ENCODE measurements at places on chromosomes 6 and 20.

DNA sequence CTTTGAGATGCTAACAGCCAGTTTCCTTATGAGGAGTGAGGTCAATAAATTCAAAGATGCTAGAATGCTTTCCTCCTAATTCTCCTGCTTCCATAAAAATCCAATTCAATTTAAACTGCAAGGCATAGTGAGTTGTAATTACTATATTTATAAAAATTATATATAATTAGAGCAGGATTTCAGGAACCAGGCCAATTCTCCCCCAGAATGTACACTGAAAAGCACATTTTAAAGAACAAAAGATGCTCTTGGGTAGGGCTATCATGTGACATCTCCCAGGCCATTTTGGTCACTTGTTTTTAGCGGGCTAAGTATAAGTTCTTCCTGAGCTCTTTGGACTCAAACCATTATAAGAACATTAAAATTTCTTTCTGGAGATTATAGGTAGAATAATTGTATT, 195.7 kb upstream of the KCNG1 start:
- H3K4me1 ChIP-seq: no peaks in the 10 kb centered on the region
- H3K4me3 ChIP-seq: no peak overlapping the region
- no peak for DNase-seq
- H3K27me3 ChIP-seq: peaks cover 28% of the 10 kb centered on the region
- H3K27ac ChIP-seq: no peak overlapping the region
- no peaks in the 10 kb centered on the region for H3K36me3 ChIP-seq

- H3K36me3 ChIP-seq: peaks cover 39% of the 10 kb centered on the region
- H3K27ac ChIP-seq: no peak overlapping the region
- no peak for DNase-seq
- H3K4me1 ChIP-seq: peaks cover 12% of the 10 kb centered on the region
- H3K27me3 ChIP-seq: no peaks in the 10 kb centered on the region
- no peak overlapping the region for H3K4me3 ChIP-seq
These were observed 4.6 kb downstream of the MEA1 start for GRCh38 chr6:43009124-43009523.

- no peak overlapping the region for H3K4me3 ChIP-seq
- H3K27me3 ChIP-seq: peaks cover 6% of the 10 kb centered on the region
- DNase-seq: no peak
- no peak overlapping the region for H3K27ac ChIP-seq
- H3K4me1 ChIP-seq: no peaks in the 10 kb centered on the region
- H3K36me3 ChIP-seq: no peaks in the 10 kb centered on the region
These were observed 36.9 kb upstream of the TTPAL start for GRCh38 chr20:44438782-44439181.

GRCh38 chr6:98560841-98561240, 273.5 kb upstream of the POU3F2 start:
- H3K4me3 ChIP-seq: no peak overlapping the region
- H3K27me3 ChIP-seq: no peaks in the 10 kb centered on the region
- no peak overlapping the region for H3K27ac ChIP-seq
- no peaks in the 10 kb centered on the region for H3K4me1 ChIP-seq
- no peaks in the 10 kb centered on the region for H3K36me3 ChIP-seq

DNA sequence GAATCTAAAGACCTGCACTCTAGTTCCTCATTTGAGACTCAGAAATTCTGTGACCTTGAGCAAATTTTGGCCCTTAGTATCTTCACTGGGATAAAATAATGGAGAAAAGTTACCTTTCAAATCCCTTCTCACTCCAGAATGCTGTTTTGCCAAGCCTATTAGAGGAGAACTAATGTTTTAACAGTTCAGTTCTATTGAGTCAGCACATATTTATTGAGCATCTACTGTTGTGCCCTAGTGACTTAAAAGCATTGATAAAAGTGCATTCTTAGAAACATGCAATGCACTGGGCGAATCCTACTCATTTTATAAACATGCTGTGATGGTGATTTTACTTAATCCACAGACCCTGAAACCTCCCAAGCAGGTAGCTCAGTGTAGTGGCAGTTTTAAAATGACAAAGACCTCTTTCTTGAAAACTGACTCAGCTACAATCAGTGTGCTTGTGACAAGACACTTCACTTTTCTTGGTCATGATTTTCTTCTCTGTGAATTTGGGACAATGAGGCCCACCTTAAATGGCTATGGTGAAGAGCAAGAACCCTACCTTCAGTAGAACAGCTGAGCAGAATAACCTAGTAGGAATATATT, 312.0 kb downstream of the ALDH8A1 start:
- H3K36me3 ChIP-seq: no peaks in the 10 kb centered on the region
- no peak for DNase-seq
- no peaks in the 10 kb centered on the region for H3K27me3 ChIP-seq
- no peak overlapping the region for H3K4me3 ChIP-seq

GRCh38 chr20:7773511-7773910, 166.7 kb downstream of the HAO1 start:
- H3K4me3 ChIP-seq: no peak overlapping the region
- H3K27me3 ChIP-seq: no peaks in the 10 kb centered on the region
- no peaks in the 10 kb centered on the region for H3K4me1 ChIP-seq
- H3K27ac ChIP-seq: no peak overlapping the region

Data from astrocyte (in vitro differentiated cells and primary cell).